GF-D8 (cell line): ENCODE measurements at places on chromosomes 4 and X.

GRCh38 chrX:140764401-140764919 is 54.9 kb downstream of the LINC00632 start:
- DNase-seq: no peak

- no peak for DNase-seq
Observed at GRCh38 chr4:6802025-6802424, 19.5 kb downstream of the KIAA0232 start.

DNA sequence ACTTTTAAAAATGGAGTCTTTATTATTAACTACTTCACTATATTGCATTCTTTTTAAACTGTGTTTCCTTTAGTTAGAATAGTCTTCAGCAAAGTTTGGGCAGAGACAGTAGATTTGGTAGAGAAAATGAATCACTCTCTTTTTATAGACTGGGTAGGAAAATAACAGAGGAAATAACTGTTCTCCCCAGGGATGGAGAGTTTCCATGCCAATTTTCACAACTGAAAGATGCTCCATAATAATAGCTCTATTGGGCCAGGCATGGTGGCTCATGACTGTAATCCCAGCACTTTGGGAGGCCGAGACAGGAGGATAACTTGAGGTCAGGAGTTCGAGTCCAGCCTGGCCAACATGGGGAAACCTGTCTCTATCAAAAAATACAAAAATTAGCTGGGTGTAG is 13.1 kb downstream of the HSD17B13 start:
- DNase-seq: no peak

- no peak for DNase-seq
Observed at GRCh38 chrX:3712051-3712869, 1.2 kb downstream of the PRKX start.

- DNase-seq: no peak
Observed at GRCh38 chr4:23038626-23039491, 346.1 kb downstream of the GBA3 start.

- no peak for DNase-seq
Observed at GRCh38 chr4:151948351-151949016, 187.7 kb upstream of the GATB start.

DNA sequence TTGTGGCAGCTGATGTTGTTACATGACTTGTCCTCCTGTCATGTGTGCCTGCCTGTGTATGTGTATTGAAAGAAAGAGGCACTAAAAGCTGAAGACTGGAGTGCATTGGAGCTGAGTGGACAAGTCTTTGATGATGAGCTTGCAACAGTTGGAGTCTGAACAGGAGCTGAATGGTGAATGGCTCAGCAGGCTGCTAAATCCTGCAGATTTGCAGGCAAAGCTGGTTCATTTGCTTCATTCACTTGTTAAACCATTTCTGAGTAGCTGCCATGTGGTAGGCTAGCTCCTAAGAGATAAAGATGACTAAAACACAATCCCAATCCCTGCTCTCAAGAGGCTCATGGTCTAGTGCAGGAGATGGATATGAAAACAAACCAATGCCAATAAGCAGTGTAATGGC is 217.3 kb downstream of the CHRDL1 start:
- no peak for DNase-seq

DNA sequence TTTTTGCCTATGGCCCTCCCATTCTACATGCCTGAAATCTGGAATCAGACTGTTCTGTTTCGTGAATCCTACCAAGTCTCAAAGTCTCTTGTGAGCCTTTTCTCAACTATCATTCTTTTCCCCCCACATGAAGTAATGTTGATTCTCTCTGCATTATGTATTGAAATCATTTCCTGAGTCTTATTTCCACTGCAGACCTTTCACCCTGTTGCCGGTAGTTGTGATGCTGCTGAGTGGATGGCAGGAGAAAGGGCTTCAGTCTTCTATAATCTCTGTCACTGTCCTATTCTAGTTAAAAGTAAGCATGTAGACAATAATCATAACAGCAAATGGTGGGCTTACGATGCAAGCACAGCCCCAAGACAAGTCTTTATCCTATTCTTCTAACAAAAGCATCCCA is 75.0 kb downstream of the TBC1D9 start:
- no peak for DNase-seq
